ENCODE measurements at places on chromosomes 6 and 20.

- no peak for DNase-seq
These were observed 113.9 kb downstream of the HIVEP1 start for GRCh38 chr6:12126051-12126450.

GRCh38 chr6:14824060-14824459 lies 421.8 kb upstream of the JARID2 start:
- no peak for DNase-seq

- peak; percentile 98 for DNase-seq
These were observed 408 bp upstream of the FBXO9 start for GRCh38 chr6:53064726-53065265.

DNA sequence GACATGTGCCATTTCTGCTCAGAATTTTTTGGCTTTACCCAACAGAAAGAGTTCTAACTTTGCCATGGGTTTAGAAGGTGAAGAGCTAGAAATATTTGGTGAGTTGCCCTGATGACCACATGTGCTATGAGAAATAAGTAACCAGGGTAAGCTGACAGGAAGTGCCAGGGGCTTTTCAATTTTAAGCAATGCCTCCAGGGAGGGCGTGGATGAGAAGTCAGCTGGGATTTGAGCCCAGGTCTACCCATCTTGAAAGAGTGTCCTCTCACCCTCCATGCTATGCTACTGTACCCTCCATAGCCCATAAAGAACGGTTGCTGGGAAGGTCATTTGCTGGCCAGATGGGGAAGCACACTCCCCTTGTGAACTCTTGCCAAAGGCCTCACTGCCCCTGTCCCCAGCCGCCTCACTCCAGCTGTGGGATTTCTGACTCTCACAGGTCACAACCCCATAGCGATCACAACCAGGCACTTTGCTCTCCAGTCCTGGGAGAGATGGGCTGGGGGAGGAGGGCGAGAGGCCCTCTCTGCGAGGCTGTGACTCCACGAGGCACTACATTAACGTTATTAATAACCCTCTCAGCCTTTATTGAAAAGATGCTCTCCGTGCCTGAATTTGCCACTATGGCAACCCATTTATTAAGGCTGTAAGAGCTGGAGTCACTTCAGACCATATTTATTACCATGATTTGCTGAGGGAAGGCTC lies 291.1 kb downstream of the DHX35 start:
- DNase-seq: no peak

GRCh38 chr6:158042245-158042798 lies 60.7 kb downstream of the SYNJ2 start:
- no peak for DNase-seq

GRCh38 chr6:135163440-135163738 lies 17.7 kb upstream of the MYB start:
- no peak for DNase-seq

- peak; percentile 61 for DNase-seq
These were observed 13.2 kb downstream of the OTOR start for GRCh38 chr20:16761305-16761829.

- DNase-seq: no peak
These were observed 16.9 kb upstream of the SRSF3 start for GRCh38 chr6:36577301-36577700.

DNA sequence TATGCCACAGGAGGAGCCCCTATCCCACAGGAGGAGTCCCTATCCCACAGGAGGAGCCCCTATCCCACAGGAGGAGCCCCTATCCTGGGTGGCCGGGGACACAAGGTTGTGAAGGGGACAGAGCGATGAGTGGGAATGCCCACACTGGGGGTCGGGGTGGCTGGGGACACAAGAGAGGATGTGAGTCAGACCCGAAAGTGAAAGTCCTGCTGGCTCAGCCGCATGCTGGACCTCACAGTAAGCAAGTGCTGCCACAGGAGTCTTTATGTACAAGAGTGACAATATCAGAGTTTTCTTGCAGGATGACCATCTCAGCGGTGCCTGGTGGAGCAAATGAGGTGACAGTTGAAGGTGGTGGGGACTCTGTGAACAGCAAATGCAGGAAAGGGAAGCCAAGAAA lies 93.7 kb downstream of the PSMB1 start:
- no peak for DNase-seq

DNA sequence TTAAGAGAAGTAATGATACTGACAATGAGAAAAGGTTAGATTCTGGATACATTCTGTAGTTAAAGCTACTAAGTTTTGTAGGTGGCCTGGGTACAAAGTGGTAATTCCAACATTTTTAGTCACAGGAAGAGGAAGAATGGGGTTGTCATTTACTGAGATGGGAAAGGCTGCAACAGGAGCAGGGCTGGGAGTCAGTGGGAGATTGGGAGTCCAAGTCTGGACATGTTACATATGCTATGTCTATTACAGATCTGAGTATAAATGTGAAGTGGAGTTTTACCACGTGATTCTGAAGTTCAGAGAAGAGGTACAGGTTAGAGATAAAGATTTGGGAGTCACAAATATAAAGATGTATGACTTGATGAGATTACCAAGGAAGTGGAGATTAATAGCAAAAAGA lies 116.2 kb downstream of the RWDD2A start:
- DNase-seq: no peak

DNA sequence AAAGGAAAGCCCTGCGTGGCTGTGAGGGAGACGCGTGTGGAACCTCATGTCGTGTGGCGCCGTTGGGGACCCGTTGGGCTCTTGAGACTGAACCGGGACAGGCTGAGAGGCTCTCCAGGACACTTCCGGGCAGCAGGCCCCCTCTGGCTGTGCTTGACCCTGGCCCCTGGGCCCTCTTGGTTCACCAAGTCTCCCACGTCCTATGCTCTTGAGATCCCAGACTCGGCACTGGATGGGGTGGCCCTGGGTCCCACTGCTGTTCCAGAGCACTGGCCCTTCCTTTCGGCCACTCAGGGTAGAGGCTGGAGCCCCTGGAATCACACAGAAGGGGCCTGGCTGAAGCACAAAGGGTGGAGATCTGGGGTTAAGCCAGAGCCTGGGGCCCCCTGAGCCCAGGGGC lies 30.4 kb downstream of the NTSR1 start:
- no peak for DNase-seq

GRCh38 chr6:64411226-64411625 lies 775.6 kb downstream of the PHF3 start:
- DNase-seq: no peak

DNA sequence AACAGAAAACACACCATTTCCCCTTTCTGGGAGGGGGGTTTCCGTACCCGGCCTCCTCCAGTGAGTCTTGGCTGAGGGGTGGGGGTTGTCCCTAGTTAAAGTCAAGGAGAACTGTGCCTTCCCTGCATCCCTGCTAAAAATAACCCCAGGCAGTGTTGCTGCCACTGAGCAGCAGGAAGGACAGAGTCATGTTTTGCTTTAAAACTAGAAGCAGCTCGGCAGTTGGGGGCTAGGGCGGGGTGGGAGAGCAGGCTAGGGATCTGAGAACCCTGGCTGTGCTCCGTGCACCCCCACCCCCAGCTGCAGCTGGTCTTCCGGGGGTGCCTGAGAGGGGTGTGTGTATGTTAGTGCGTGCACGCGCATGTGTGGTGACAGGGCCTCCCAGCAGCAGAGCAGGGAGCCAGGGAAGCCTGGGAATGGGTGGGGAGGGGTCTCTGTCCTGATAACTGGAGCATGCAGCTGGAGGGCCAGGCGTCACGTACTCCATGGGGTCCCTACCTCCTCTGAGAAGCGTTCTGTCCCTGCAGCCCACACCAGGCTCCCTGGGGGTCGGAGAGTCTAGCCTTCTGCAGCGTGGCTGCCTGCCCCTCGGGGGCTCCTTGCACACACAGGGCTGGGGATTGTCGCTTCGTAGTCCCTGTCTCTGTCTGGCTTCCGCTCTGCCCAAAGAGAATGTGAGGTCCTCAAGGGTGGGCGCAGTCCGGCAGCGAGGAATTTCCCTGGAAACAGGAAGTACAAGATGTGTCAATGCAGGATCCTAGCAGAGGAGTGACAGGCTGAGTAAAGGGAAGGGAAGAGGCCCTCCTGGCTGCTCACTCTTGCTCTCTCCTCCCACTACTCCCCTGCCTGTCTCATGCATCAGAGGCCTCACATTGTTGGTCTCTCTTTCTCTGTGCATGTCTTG lies 16.8 kb upstream of the ARMC12 start:
- DNase-seq: peak; percentile 59

DNA sequence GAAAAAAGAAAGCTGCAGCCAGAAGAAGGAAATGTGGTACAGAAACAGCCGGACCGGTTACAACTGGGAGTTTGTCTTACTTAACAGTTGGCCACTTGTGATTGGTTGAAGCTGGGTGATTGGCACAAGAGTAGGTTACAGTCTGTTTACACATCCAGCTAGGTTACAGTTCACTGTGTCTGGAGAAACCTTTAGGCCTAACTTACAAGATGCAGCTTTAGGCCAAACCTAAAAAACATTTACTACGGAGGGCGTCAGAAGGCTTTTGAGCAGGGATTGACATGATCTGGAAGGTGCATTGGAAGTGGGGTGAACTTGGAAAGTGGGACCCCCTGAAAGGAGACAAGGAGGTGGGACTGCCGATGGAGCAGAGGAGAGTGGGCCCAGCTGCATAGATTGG lies 122.3 kb downstream of the BANF2 start:
- DNase-seq: no peak

GRCh38 chr6:84853901-84854300 lies 89.5 kb upstream of the TBX18 start:
- DNase-seq: no peak

DNA sequence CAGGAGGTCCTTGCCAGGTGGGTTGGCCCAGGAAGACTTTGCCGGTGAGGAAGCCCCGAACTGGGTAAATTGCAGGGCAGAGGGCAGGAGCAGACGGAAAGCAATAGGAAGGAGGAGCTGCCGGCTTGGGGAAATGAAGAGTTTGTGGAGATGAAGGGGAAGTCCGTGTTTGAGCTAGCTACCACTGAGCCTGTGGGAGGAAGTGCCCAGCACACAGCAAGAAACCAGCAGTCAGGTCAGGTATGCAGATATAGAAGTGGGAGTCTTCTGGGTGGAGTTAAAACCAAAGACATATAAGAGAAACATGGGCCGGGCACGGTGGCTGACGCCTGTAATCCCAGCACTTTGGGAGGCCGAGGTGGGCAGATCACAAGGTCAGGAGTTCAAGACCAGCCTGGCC lies 34.7 kb downstream of the CD24 start:
- DNase-seq: peak; percentile 3

- DNase-seq: no peak
These were observed 6.0 kb upstream of the RIPPLY2 start for GRCh38 chr6:83847179-83847578.

GRCh38 chr6:150694889-150695288 lies 95.2 kb downstream of the PLEKHG1 start:
- no peak for DNase-seq

- DNase-seq: no peak
These were observed 12.0 kb downstream of the DLGAP4 start for GRCh38 chr20:36318166-36318565.

- DNase-seq: peak; percentile 92
These were observed at the start of gene TAF11 for GRCh38 chr6:34887753-34888513. TAF11 (minus strand) TSS chr6:34888042; CDS start chr6:34887957, 85 bp downstream.

DNA sequence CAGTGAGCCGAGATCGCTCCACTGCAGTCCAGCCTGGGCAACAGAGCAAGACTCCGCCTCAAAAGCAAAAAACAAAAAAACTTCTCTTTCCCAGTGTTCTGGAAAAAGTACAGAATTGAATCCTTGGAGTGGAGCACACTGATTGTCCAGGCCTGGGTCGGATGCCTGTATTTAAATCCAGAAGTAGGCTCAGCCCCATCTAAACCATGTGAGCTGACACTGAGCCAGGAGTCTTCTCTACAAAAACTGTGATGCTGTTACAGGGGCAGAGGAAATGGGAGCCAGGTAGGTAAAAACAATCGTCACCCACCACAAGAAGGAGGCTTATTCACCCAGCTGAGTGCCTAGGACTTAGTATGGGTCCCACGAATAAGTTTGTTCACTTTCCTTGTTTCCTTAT lies 43.0 kb upstream of the PTPN1 start:
- no peak for DNase-seq

- no peak for DNase-seq
These were observed 204.6 kb downstream of the NKAIN2 start for GRCh38 chr6:124008000-124008987.

DNA sequence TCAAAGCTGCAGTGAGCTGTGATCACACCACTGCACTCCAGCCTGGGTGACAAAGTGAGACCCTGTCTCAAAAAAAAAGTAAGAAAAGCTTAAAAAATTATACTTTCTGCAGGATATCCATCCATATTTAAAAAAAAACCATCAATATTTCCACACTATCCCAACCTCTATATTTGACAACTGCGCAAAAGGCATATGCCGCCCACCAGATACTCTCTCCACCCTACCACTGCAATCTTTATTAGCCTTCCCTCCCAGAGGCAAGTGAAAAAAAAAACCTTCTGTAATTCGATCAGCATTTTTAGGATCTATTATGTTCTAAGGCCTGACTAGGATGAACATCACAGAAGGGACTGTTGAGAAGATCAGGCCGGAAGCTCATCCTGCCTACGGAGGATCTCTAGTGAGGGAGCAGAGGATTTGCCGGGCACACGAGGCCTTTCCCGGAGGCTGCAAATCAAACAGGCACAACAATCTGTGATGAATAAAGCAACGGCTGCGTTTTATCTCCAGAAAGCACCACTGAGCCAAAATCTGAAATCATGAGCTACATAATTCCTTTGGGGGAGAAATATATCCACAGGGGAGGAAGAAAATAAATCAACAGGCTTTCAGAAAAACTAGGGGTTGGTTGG lies 65.9 kb downstream of the GFOD1 start:
- no peak for DNase-seq

GRCh38 chr6:17705428-17705777 lies 1.3 kb downstream of the NUP153 start:
- DNase-seq: no peak

DNA sequence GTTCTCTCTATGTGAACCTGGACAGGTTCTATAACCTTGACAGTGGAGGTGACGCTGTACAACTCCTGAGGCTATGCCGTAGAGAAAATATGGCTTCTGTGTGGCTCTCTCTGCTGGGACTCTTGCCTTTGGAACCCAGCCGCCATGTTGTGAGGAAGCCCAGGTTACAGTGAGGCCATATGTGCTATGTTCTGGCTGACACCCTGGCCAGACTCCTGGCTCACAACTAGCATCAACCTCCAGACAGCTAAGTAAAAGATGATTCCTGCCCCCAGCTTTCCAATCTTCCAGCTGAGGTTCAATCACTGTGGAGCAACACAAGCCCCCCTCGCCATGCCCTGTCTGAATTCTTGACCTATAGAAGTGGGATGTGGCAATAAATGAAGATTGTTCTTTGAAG lies 57.0 kb downstream of the PPP1R3G start:
- no peak for DNase-seq

GRCh38 chr20:43969501-43970182 lies 55.0 kb downstream of the TOX2 start:
- no peak for DNase-seq
